ENCODE measurements at places on chromosomes 4 and X.
A peak's percentile ranks its signal among the peaks of the same experiment; 100 is the strongest.

DNA sequence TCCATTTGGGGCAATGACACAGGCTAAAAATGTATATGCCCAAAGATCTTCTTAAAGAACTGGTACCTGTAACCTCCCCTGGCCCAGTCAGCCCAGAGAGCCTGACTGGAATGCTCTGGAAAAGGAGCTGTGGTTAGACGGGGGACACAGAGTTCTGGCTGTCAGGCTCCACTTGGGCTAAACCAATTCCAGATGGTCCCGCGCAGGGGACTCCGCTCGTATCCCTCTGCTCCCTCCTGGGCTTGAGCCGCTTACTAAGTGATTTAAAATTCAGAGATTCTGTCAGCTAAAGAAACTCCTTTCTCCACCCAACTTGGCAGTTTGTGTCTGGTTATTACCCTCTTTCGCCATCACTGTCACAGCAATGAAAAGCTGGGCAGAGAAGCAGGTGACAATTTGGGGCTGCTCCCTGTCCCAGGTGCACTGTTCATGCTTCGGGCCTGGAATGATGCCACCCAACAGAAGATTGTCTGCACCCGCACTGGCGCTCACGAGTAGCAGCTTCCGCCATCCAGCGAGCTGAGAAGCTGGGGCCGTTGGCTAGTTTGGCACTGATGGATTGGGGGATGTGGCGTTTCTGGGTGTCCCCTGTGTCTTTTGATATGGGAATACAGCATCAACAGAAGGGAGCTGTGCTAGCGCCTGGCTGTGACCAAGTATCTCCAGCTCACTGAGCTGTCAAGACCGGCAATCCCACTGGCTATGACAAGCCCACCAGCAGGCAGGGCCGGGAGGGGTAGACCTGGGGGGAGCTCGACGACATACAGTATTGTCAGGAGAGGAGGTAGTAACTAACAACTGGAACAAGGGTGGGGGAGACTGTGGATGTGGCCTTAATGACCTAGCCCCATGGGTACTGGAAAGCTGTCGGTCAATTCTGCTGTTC lies 6.7 kb upstream of the IRAK1 start:
- no peak for DNase-seq

DNA sequence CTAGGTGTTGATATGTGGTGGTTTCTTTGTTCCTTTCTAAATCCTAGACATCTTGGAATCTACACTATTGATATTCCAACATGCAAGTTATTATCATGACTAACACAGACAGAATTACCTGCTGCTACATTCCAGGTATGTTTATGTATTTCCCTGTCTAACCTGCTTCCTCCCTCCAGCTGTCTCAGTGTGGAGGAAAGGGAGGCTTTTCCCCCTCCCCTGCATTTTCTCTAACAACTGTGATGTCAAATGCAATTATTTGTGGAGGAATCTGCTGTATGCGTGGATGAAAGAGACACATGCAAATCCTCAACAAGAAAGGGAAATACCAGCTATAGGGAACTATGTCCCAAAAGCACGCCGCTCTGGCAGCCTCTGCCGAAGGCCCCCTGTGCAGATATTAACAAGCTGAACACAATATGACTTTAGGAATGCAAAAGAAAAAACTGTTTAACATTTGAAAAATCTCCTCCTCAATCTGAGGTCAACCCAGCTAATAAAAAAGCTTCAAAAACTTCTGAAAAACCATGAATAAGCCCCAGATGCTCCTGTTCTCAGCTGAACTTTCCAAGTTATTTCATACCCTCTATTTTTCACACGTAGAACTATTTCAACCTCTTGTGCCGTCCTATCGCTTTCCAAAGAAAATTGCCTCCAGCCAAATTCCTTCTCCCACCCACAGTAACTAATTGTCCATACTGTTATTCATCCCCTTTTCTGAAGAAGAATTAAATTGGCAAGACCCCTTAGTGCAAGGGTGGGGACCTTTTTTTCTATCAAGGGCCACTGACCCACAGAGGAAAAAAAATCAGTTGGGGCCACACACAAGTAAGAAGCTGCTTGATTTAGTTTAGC lies 225.1 kb upstream of the GPC4 start:
- no peak for DNase-seq

DNA sequence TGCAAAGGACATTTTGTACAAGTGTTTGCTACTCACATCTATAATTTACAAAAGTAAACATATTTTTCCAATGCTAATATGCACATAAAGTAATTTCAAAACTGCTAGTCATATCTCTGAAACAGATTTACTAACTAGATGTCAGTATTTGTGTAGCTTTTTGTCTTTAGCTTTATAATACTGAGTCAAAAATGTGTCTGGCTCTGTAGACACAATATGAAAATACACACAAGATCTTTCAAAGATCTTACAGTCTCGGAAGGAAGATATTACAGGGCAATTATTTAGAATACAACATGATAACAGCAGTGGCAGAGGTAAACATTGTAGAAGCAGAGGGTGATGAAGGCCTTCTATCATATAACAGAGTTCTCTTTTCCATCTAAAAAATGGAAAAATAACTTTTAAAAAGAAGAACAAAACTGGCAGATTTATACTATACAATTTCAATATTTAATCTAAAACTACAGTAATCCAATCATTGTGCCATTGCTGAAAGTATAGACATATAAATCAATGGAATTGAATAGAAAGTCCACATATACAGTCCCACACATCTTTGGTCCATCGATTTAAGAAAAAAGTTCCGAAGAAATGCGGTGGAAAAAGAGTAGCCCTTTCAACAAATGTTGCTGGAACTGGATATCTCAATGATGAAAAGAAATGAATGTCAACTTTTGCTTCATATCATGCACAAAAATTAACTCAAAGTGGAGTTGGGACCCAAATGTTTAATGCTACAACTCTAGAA lies 29.4 kb downstream of the ARAP2 start:
- no peak for DNase-seq

GRCh38 chrX:124238268-124238667 lies 94.2 kb upstream of the TEX13D start:
- DNase-seq, result no peak

DNA sequence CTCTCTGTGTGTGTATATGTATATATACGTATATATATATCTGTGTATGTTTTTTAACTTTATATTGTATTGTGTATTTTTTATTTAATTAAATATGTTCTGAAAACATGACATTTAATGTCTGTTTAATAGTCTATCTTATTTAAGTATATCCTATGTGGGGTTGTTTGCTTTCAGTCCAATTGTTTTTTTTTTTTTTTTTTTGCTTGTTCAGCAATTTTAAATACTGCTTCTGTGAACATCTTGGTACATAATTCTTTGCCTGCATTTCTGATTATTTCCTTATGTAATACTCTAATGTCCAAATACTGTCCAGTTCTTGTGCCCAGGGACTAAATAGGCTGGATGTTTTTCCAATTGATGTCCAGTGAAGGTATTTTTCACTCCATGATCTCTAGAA lies 45.1 kb upstream of the MAD2L1 start:
- DNase-seq, result no peak

DNA sequence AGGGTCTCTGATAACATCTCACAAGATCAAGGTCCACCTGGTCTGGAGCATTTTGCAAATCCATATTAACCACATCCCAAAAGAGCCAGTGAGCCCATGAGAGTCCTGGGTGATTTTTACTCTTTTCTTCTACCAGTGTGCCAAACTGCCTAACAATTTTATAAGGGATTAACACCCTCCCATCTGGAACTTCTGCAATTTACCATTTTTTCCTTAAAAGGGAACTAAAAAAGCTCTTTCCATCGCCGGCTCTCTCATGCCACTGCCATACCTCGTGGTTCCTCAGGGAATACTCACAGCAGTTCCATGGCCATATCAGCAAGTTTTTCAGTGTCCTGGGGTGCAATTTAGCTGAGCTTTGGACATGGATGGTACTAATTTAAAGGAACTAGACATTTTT lies 55.7 kb downstream of the SEPSECS start:
- DNase-seq, result no peak

DNA sequence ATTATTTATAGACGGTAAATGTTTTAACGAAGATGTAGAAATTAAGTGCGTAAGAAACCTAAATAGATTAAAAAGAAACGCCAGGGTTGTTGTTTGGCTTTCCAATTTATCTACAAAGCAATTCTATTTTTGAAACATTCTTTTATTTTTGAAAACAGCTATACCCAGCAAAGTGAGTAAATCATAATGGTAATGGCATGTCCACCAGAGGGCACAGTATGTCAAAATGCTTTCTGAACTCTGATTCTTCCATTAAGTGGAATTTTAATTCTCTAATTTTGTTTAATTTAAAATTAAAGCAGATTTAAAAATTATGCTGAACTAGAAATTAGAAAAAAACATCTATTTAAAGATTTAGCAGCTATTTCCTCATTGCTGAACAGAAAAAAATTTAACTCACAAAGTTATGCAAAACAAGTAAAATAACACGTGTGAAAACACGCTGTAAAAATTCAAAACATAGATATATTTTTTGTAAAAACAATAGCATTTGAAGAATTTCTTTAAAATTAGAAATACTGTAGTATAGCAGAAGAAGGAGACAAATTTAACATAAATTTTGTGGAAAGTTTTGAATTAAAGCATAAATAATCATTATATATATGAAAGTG lies 26.5 kb downstream of the RASSF6 start:
- no peak for DNase-seq

- no peak for DNase-seq
Measured at GRCh38 chr4:59881632-59882031, 1318.5 kb upstream of the ADGRL3 start.

DNA sequence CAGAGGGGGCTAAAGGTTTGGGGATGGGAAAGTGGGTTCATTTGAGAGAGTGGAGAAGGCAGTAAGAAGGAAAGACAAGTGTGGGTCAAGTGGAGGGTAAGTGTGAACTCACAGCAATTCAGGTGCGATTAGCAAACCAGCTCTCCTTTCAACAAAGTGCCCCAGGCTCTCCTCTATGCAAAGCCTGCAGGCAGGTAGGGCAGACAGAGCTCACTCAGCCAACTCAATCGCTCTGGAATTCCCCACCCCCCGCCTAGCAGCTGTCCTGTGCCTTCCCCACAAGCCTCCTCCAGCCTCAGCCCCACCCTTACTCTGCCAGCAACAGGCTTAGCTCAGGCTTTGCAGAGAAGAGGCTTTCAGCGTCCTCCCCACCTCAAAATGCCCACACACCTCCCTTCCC lies 14.8 kb upstream of the MAMLD1 start:
- no peak for DNase-seq

DNA sequence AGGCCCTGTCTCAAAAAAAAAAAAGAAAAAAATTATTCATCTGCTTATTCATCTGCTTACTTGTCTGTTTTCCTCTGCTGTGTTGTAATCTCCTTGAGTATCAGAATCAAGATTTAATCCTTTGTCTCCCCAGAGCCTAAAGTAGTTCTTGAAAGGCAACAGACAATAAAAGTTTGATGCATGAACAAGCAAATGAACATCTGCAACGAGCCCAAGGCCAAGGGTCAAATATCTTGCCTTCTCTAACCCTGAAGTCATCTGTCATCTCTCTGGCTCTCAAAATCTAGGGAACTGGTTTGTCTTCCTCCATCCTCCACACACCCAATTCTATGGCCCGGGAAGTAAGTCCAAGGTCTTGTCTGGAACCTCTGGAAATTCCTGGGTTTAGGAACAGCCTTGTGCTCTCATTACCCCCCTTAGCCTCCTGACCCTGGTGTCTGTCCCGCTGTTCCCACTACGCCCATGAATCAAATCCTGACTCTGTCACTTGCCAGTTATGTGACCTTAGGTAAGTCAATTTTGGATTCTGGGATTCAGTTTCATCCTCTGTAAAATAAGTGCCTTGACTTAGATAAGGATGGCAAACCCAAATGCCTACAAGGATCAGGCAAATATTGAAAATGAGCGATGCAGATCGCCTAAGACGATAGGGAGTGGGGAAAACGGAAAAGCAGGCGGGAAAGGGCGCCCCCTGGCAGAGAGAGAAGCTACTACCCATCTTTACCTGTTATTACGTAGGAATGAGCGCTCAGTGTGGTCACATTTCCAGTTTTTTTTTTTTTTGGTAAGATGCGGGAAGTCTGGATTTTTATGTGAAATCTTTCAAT lies 102.7 kb upstream of the DHX15 start:
- DNase-seq, result no peak

GRCh38 chr4:169859366-169860216 lies 101.8 kb upstream of the HPF1 start:
- no peak for DNase-seq

DNA sequence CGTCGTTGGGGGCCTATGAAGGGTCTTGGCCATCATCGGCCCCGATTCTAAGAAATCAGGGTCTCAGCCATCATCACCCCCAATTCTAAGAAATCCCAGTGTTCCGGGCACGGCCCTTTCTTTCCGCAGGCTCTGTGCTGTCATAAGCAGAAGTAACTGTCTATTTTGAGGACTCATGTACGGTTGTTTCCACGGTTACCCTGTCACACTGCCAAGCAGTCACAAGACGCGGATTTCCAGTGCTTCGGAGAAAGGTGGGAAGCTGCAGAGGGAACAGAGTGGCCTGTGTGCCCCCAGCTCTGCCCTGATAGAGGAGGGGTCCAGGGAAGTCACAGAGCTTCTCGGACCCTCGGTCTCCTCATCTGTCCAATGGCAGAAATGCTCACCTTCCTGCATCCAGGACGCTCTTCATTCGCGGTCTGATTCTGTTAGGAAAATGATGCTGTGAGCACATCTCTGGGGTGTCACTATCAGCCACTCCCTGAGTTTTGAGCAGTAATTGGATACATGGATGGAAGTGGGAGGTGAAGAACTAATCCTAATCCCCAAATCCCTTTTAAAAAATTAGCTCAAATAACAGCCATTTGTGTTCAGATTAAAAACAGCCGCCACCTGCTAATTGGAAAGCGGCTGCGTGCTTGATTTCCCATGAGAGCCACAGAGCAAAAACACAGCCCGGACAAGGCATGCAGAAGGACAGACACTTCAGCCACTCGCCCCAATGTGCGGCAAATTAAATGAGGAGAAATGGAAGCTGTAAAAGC lies 73.1 kb downstream of the WFS1 start:
- DNase-seq, result peak; percentile 82

- no peak for DNase-seq
Measured at GRCh38 chr4:39941682-39942217, 36.0 kb downstream of the PDS5A start.

DNA sequence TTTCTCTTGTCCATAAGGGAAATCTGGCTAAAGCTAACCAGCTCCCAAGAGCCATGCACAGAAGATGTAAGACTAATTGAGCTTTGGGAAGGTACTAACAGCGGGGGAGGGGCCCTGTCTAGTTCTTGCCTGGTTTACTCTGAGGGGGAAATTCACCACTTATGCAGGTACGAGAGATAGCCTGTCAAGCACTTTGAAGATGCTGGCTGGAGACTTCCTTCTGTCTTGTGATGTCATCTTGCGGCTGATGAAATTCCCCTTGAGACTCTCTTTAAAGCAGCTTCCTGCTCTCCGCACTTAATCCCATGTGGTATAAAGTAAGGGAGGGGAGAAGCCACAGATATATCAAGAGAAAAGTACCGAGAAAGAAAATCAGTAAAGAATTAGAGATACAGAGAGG lies 345.3 kb downstream of the MAPK10 start:
- DNase-seq, result peak; percentile 14

GRCh38 chrX:20414066-20414465 lies 147.4 kb upstream of the RPS6KA3 start:
- DNase-seq, result no peak

GRCh38 chr4:36351082-36351666 lies 69.8 kb downstream of the DTHD1 start:
- DNase-seq, result peak; percentile 21
